ENCODE measurements at places on chromosomes 4 and X.
A peak's percentile ranks its signal among the peaks of the same experiment; 100 is the strongest.

GRCh38 chrX:3815896-3816664 is 102.6 kb upstream of the PRKX start:
- DNase-seq = peak; percentile 74

DNA sequence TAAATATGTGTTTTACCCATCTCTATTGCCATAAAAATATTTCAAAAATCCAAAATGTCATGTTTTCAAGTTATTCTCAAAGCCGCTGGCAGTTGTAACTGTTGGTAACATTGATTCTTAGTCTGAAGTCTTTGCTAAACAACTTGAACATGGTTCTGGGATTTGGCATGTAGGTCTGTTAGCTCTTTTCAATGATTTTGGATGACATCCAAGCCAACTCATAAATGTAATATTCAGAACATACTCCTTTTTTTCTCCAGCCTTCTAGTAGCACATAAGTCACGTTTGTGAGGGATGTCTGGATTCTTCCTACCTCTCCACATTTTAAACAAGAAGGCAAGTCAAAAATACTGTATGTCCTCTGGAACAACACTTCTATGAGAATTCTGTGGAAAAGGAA is 305.3 kb downstream of the PRR32 start:
- DNase-seq = no peak

DNA sequence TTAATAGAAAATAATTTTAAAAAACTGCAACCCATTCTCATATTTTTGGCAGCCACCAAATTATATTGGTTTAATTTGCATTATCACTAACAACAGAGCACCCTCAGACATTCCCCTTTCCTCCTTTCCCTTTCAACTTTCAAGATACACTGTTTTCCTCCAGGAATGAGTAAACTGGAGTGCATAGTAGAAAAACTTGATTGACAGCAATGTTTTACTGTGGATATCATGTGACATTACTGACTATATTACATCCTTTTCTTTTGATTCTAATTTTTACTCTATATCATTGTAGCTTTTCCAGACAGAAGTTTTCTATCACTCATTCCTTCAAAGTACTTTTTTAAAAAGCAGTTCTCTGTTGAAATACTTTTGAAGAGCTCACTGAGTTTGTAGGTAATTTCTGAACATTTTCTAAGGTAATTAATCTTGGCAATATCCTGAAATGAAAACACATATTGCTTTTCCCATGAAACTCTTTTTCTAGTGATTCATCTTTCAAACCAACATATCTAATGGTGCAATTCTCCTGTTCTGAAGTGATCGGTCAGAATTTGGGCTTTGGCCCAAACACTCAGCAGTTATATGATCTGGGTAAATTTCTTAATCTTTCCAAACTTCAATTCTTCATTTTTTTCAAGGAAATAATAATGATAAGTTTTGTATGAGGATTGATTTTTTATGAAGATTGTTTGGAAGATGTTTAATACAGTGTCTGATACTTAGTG is 920.4 kb upstream of the EPHA5 start:
- no peak for DNase-seq

GRCh38 chr4:170374770-170375169 is 285.0 kb upstream of the AADAT start:
- DNase-seq = no peak

GRCh38 chr4:108276690-108277089 is 108.0 kb upstream of the LEF1 start:
- DNase-seq = no peak

DNA sequence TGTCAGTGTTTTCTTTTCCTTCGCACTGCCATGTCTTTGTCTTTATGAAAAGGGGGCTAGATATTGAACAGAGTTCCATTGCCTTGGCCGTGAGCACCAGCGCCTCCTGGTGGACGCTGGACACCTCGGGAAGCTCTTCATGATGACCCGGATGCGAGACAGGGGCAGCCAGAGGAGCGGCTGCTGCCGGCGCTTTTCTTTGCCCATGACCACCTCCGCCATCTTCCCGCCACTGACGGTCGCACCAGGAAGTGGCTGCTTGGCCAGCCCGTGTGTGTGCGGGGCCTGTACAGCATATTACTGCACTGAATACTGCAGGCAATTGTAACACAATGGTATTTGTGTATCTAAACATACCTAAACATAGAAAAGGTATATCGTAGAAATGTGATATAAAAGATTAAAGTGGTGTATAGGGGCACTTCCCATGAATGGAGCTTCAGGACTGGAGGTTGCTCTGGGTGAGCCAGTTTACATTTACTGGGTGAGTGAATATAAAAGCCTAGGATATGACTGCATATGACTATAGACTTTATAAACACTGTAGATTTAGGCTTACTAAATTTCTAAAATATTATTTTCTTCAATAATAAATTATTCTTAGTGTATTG is 15.8 kb upstream of the GRIA2 start:
- peak; percentile 76 for DNase-seq

- DNase-seq = peak; percentile 83
These were observed 662 bp downstream of the SLAIN2 start for GRCh38 chr4:48341776-48342605.

DNA sequence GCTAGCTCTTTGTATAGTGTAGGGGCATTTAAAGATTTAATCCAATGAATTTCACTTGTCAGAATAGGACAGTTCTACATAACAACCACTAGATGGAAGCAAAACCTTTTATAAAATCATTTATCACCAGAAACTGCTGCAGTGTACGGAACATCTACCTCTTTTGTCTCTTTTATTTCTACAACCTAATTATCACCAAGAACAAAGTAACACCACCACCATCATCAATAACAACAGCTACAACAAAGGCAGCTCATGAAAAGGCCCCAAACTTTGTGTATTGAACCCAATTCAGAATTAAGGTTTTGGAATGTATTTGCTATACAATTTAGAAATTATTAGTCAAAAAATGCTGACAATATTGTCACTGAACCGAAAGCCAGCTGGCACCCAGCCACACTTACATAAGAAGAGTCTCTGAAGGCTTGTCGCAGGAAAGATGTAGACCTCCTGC is 260.9 kb upstream of the RPS6KA3 start:
- DNase-seq = no peak

DNA sequence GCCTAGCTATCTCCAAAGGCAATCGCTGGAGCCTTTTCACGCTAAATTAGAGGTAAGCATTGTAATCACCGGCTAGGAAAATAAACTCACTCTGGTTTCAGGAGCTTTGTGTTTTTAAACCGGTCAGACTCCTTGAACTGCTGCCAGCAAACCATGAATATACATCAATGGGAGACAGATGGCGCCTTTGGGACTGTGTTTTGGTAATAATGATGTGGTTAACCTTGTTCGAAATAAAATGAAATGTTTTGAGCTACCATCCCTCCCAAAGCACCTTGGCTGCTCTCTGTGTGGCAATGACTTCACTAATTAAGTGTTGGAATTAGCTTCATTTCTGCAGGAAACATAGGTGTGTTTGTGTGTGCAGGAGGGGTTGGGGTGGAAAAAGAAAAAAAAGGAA is 65.3 kb downstream of the CLNK start:
- DNase-seq = no peak

GRCh38 chrX:152897222-152898131 is at the start of gene ZNF185:
Gene ZNF185 (plus strand): TSS chrX:152898067. CDS start chrX:152914490, 16,423 bp downstream.
- DNase-seq = peak; percentile 87

DNA sequence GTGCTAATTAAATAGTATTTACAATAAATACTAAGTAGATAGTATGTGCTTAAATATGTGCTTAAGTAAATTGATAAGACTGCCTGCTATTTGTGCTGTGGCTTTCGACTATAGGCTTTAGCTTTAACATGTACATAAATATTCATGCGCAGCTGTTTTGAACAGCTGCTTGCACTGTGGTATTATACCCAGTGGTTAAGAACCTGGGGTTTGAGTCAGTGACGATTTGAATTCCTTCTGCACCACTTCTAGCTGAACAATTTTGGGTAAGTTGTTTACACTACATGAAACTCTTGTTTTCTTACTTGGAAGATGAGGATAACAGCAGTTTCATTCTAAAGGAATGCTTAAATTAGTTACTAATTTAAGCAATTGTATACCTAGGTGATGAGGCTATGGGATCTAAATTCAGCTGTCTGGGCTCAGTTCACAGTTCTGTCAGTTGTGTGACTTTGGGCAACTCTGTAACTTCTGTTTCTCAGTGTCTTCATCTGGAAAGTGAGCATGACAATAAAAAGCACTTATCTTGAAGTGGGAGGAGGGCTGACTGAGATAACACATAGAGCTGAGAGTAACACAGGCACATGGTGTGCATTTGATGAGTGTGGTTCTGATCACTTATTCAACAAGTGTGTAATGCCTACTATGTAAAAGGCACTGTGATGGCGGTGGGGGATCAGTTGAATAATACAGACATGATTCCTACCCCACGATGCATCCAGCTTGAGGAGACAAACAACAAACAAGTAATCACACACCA is 37.0 kb downstream of the HPGDS start:
- DNase-seq = no peak

GRCh38 chrX:1667566-1667965 is 52.7 kb downstream of the ASMT start:
- no peak for DNase-seq

GRCh38 chr4:98581126-98581525 is 77.3 kb downstream of the TSPAN5 start:
- DNase-seq = no peak

GRCh38 chr4:152014280-152014679 is 253.5 kb upstream of the GATB start:
- no peak for DNase-seq

- DNase-seq = no peak
These were observed 22.9 kb downstream of the WFS1 start for GRCh38 chr4:6292376-6293096.

GRCh38 chr4:7763788-7764187 is 175.9 kb downstream of the AFAP1 start:
- no peak for DNase-seq

All from upper lobe of right lung (tissue), 1 donor.